ENCODE measurements at places on chromosomes 1 and 21.
A peak's percentile ranks its signal among the peaks of the same experiment; 100 is the strongest.

GRCh38 chr1:95287081-95287480, 53.1 kb downstream of the RWDD3 start:
- DNase-seq: no peak

DNA sequence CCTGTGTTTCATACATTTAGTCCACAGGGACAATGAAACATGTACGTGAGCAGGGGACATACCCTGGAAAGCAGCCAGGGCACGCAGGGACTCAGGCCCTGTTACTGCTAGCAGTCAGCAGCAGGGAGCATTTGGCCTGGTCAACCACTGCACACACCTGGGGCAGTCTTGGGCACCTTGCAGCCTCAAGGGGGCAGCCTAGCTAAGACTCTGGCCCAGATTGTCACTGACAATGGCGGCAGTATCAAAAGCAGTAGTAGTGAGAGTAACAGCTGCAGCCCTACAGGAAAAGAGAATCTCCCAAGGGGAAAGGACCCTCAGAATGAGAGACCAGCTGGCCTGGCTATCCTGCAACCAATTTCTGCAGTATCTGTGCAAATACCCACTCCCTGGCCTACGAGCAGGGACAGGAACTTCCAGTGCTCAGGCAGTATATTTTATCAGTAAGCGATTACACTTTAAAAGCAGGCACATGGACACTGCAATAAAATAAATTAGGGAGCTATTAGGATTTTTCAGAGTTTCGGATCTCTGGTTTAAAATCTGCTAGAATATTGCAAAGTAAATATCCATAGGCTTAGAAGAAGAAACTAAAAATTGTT, 475.6 kb downstream of the LTN1 start:
- DNase-seq: peak; percentile 5

GRCh38 chr21:39694750-39695149, 50.2 kb upstream of the IGSF5 start:
- DNase-seq: no peak

DNA sequence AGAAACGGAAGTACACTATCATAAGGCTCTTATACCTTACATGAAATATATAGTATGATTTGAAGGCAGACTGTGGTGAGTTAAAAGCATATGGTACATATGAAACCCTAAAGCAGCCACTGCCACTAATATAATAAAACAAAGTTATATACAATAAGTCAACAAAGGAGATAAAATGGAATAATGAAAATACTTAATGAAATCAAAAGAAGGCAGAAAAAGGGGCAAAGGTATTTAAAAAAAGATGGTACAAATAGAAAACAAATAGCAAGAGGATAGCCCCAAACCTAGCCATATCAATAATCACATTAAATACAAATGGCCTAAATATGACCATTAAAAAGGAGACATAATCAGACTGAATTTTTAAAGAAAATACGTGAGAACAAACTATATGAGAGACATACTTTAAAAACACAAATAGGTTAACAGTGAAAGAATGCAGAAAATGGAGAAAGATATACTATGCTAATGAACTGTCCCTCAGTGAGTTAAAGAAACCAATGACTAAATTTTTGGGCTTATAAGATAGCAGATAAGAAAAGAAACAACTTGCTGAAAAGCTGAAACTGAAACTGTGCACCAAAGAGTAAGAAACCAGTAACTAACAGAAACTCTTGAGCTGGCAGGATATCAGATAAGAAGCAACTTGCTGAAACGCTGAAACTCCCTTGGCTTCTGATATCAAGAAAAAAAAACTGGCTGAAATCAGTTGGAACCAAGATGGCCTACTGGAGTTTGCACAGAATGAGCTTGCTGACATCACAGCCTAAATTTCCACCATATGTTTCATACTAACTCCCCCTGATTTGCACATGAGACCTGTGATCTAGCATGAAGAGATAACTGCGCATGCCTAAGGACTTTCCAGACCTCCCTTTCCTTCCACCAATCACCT, 44.3 kb upstream of the IL10 start:
- no peak for DNase-seq

GRCh38 chr21:19864476-19864875, 1133.7 kb upstream of the NCAM2 start:
- DNase-seq: no peak

GRCh38 chr1:109821221-109821669, 57.5 kb upstream of the EPS8L3 start:
- DNase-seq: no peak

DNA sequence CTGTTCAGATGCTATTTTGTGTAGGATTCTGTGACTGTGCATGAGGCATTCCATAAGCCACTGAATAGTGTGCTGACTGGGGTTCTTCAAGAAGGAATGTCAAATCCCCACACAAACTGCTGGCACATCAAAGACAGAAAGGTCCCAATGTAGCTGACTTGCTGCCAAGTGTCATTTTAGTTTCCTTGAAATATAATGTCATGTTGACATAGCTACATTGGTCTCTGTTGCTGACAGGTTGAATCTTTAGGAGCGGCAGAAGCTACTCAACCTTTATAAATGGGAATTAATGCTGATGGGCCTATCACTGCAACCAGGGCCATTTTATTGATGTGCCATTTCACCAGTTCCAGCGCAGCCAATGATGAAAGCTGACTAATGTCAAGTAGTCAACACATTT, 1110.7 kb upstream of the B3GALT2 start:
- no peak for DNase-seq

GRCh38 chr1:56584910-56585528, 5.7 kb upstream of the PLPP3 start:
- DNase-seq: no peak

DNA sequence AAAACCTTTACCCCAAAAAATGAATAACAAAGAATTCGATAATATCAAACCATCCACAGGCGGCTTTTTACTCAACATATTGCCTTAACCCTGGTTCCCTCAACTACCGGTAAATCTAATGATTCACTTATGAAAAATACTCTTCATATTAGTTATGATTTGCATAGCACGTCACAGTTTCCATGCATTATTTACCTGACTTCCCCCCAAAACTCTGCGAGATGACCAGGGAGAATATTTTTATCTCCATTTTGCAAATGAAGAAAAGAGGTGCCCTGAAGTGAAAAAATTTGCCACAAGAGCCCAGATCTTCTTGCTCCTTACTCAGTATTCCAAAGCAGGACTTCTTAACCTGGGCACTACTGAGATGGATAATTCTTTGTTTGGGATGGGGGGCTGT, 2.9 kb downstream of the JAK1 start:
- DNase-seq: no peak

DNA sequence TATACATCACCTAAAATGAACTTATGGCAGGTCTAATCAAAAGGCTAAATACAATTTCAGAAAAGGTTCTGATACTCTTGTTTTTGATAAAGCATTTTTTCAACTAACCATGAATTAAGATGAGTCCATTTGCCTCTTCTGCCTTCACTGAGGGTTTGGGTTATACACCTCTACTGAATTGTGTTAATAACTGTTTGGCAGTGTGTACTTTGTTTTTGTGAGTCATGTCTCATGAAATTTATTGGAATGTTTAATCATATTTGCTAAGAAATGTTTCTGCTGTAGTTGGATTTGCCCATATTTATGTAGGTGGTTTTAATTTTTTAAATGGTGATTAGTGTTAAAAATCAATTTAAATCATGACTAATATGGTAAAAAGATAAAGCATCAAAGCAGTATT, 190.5 kb downstream of the HS2ST1 start:
- DNase-seq: no peak

- DNase-seq: no peak
Measured at GRCh38 chr1:231616667-231617066, 9.9 kb upstream of the DISC1 start.

- no peak for DNase-seq
Measured at GRCh38 chr21:42830456-42831455, 48.6 kb downstream of the WDR4 start.

- no peak for DNase-seq
Measured at GRCh38 chr1:201933840-201934430, 12.4 kb downstream of the LMOD1 start.

GRCh38 chr1:218351391-218352074, 6.4 kb downstream of the TGFB2 start:
- DNase-seq: peak; percentile 38

GRCh38 chr1:115654663-115655305, 13.0 kb downstream of the VANGL1 start:
- DNase-seq: no peak

- no peak for DNase-seq
Measured at GRCh38 chr1:18666317-18666920, 35.8 kb downstream of the PAX7 start.

DNA sequence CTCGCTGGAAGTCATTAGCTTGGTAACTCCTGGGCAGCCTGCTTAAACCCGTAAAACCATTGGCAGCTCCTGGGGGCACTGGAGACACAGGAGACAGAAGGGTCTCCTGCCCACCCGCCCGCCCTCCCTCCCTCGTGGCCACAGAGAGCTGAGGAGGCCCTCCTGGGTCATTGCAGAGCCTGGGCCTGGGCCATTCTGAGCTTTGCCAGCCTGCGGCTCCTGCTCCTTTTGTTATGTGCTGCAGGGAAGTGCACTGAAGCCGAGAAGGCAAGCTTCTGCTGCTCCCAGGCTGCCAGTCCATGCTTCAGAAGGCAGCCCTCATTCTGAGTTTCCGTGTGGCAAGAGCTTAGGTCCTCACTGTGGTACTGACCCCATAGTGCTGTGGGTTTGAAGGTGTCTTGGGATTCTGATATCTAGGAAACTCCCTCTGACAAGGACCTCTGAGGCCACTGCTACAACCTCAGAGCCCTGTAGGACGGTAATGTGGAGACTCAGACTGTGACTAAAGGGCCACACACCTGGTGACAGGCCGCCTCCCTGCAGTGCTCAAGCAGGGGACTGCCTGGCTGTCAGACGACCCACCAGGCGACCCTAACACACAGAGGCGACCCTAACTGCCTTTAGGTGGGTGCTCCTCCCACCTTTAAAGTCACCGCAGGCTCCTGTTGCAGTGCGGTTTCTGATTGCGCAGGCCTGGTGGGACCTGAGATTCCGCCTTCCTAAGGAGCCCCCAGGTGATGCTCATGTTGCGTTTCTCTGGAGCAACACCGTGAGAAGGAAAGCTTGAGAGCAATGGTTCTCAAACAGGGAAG, 118.7 kb downstream of the IER5 start:
- DNase-seq: no peak

- no peak for DNase-seq
Measured at GRCh38 chr1:209421978-209422680, 161.4 kb upstream of the CAMK1G start.

DNA sequence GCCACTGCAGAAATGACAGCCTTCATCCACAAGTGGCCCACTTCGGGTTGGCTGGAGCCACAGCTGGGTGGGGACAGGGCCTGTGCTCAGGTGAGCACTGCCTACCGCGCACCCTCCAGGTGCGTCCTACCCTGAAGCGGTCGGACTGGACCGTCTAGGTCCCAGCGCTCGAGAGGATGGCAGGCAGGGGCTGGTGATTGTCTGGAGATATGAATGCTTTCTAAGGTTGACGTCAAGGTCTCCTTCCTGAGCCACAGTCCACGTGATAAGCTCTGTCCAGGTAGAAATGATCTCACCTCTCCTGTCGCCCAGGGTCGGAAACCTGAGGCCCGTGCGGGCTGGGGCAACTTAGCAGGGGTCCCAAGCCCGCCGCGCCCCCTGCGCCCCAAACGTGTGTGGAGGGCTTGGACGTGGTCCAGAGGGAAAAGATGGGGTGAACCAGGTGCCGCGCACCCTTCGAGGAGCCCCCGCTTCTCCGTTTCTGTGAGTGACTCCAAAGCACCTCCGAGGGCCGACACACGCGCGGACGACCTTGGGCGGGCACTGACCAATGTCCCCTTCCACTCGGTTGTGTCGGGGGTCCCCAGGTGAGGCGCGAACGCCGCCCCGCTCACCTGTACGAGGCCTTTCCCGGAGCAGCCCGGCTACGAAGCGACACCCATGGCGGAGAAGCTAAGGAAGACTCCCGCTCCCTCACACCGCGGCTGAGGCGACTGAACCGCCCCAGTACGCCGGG, 853 bp upstream of the DOP1B start:
- no peak for DNase-seq

GRCh38 chr1:155278689-155279160, 1.5 kb downstream of the HCN3 start:
- no peak for DNase-seq

GRCh38 chr21:14491269-14491681, 54.8 kb downstream of the SAMSN1 start:
- no peak for DNase-seq

DNA sequence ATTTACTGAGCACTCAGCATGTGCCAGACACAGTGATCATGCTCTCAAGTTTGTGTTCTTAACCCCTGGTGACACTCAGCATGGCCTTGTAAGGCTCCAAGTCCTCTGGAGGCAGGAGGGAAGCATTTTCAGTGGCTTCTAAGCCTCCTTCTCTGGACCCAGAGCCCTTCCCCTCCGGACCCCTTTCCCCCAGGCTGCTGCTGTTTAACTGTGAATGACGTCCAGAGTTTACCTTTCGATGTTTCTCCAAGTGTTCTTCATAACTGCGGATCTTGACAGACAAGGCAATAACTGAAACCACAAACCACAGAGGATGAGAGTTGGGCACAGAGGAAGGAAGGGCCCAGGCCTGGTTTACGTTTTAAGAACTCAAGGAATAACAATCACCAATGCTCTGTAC, 6.5 kb downstream of the MRPS15 start:
- peak; percentile 40 for DNase-seq

DNA sequence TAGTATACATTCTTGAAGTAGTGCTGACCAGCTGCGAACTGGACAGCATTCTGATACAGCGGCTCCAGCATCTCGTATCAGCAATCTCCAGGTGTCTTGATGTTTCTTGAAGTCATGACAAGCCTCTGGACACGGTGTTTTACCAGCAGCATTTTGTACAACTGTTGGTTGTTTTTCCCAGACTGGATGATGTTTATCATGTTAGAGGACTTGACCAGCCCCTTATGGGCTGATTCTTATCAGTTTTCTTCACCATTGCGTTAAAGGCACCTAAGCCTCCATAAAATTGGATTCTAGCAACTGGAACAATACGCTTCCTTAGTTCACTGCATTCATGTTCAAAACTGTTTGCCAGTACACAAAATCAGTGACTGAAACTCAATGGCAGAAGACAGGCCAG, 29.1 kb downstream of the CACHD1 start:
- DNase-seq: no peak

DNA sequence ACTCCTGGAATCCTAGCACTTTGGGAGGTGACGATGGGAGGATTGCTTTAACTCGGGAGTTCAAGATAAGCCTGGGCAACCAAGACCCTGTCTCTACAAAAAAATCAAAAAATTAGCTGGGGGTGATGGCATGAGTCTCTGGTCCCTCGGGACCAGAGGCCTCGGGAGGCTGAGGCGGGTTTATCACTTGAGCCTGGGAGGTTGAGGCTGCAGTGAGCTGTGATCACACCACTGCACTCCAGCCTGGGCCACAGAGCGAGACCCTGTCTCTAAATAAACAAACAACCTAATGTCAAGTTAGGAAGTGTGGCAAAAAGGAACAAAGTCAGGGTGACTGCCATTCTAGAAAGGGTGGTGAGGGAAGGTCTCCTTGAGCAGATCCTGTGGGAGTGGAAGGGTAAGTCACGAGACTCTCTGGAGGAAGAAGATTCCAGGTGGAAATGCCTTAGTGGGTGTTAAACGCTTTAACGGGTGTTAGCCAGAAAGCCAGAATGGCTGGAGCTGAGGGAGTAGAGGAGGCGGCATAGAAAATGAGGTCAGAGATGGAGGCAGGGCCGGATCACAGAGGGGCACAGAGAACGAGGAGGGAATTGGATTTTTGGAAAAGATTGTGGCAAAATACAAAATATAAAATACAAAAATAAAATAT, 62.2 kb upstream of the ATP5PO start:
- no peak for DNase-seq

- DNase-seq: no peak
Measured at GRCh38 chr1:225944387-225944786, 3.4 kb upstream of the LEFTY2 start.
